ENCODE measurements at places on chromosomes 3 and 15.

DNA sequence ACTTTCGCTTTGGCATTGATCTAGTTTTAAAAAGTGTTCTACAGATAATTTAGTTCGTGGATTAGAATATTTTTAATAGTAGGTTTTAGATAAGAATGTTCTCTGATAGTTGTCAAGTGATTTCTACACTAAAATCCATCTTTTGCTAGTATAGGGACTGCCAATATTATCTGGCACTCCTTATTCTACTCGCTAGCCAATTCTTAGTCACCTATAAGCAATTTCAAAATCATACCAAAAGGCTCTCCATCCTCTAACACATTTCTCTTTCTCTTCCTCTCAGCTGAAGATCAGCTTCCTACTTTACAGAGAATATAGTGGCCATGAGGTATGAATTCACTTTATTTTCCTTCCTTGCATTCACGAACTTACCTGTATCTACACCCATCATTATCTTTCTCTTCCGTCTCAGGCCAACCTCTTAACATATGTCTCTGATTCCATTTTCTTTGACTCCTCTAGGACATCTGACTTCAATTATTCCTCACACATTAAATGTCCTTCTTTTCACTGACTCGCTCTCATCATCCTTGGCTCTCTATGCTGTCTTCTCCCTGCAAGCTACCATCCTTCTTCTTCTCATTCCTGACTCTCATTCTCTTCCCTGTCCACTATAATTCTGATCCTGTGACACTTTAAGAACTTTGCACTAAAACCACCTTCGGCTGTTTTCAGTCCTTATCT is 35.5 kb downstream of the C3orf80 start:
- no peak for DNase-seq

DNA sequence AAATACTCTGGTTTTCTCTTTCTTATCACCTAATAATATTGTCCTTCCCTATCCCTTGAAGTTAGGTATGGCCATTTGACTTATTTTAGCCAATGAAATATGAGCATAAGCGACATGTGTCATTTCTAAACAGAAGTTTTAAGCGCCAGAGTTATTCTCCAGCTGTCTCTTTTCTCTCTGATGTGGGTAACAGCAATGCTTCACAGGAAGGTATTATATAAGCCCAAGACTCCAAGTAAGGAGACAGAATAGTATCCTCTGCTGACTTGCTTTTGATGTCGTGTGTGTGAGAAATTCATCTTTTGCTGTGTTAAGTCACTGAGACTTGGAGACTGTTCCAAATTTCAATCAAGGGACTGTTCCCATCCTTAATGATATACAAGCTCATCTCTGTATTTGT is 224.6 kb upstream of the NECTIN3 start:
- DNase-seq: no peak

- no peak for DNase-seq
Observed at GRCh38 chr15:59052915-59053407, 52.0 kb upstream of the CCNB2 start.

DNA sequence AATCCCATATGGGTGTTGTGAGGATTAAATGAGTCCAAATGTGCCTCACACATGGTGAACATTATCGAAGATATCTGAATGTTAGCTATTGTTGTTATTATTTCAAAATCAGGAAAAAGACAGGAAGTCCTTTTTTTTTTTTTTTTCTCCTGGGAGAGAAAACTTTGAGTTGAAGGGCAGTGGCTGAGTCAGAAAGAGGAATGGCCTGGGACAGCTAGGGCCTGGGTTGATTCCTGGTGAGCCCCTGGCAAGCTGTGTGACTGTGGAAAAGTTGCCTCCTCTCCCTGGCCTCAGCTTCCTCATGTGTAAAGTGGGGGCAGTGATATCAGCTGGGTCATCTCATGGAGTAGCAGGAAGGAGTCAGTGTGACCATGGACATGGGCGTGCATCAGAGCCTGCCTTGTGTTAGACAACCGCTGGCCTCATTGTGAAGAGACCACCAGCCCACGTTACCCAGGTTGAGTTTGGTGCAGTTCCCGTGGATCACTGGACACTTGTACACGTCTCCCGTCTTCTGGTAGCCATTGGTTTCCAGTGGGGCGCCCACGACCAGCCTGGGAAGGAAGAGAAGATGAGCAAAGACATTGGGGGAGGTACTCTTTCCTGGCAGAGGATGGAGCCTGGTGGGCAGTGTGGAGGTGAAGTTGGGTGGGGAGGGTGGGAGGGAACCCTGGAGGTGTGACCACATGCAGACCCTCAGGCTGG is 63.1 kb downstream of the ITGA11 start:
- DNase-seq: no peak

GRCh38 chr3:141368062-141368924 is at the start of gene ZBTB38:
ZBTB38 (plus strand) TSS chr3:141368504; CDS start chr3:141442389, 73,885 bp downstream.
- peak; percentile 86 for DNase-seq

- DNase-seq: no peak
Observed at GRCh38 chr3:40843851-40844548, 319.2 kb downstream of the ZNF621 start.

DNA sequence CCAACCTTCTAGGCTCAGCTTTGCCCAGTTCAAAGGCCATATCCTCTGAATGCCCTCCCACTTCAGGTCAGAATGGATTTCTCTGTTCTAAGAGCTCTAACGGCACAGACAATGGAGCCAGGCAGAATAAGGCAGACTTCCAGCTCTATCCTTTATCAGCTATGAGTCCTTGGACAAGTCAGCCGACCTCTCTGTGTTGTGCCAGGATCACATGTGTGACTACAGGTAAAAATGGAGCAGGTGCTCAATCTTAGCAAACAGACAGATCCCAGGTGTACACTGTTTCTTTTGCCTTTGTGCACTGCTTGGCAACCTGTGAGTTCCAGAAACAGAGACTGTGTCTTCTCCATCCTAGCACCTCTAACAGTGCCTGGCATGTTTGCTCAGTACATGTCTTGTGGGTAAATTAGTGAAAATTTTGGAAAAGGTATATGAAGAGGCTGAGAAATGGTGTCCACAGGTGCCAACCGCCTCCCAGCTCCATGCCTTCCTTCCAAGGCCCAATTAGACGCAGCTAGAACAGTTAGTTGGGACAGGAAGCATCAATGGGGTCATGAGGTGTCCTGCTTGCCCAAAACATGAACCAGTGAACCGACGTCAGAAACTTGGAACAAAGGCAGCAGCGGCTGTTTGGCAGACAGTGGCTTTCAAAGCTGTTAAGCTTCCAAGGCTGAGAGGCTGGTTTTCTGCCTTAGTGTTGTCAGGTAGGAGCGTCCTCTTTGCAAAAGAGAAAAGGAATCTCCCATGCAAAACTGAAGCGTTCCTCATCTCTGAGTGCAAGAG is 28.7 kb downstream of the TLE3 start:
- no peak for DNase-seq

- DNase-seq: no peak
Observed at GRCh38 chr3:193572426-193572908, 17.8 kb upstream of the ATP13A4 start.

GRCh38 chr3:81888914-81889557 is 127.6 kb upstream of the GBE1 start:
- no peak for DNase-seq

- no peak for DNase-seq
Observed at GRCh38 chr15:68187559-68187958, 17.6 kb downstream of the CALML4 start.

- DNase-seq: no peak
Observed at GRCh38 chr3:35971686-35972085, 332.4 kb downstream of the ARPP21 start.

DNA sequence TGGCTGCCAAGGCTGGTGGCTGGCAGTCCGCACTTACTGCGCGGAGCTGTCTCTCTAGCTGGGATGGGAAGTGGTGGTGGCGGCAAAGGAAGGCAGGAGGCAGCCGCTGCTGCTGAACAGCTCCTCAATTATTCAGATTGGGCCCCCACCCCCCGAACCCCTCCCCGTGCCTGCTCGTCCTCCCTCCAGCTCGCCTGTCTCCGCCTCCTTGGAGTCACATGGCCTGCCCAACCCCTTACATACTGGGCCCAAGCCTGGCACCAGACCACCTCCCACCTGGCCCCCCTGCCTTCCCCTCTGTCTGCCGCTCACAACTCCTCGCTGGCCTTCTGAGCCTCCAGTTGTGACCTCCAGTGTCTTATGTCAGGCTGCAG is at the start of gene SLC7A14:
TSS of gene SLC7A14 (minus strand) at position 139 of the 374 bp plus-strand sequence. CDS start 59,139 bp downstream, outside the sequence.
- DNase-seq: no peak

DNA sequence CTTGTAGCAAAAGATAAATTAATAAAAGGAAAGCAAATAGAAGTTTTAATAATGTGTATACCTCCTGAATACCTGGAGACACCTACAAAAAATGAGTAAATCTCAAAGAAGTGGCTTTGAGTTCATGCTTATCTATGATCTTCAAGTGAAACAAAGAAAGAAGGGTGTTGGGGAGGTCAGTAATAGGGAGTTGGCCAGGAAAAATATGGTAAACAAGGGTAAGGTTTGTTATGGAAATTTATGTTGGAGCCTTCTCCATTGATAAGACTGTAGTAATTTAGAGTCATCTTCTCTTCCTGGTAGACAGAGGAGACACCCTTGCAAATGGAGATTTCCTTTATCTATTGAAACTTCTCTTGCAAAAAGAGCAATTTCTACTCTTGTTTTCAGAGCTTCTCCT is 6.6 kb upstream of the CCR8 start:
- DNase-seq: no peak

DNA sequence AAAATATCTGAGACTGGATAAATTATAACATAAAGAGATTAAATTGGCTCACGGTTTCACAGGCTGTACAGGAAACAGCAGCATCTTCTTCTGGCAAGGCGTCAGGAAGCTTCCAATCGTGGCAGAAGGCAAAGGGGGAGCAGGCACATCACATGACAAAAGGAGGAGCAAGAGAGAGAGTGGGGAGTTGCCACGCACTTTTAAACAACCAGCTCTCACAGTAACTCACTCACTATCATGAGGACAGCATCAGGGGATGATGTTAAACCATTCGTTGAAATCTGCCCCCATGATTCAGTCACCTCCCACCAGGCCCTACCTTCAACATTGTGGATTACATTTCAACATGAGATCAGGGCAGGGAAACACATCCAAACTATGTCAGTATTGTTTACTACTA is 114.5 kb upstream of the SPATA16 start:
- no peak for DNase-seq

GRCh38 chr3:34178415-34178814 is 380.0 kb downstream of the PDCD6IP start:
- no peak for DNase-seq

- DNase-seq: no peak
Observed at GRCh38 chr3:14862303-14862660, 43.5 kb downstream of the FGD5 start.

DNA sequence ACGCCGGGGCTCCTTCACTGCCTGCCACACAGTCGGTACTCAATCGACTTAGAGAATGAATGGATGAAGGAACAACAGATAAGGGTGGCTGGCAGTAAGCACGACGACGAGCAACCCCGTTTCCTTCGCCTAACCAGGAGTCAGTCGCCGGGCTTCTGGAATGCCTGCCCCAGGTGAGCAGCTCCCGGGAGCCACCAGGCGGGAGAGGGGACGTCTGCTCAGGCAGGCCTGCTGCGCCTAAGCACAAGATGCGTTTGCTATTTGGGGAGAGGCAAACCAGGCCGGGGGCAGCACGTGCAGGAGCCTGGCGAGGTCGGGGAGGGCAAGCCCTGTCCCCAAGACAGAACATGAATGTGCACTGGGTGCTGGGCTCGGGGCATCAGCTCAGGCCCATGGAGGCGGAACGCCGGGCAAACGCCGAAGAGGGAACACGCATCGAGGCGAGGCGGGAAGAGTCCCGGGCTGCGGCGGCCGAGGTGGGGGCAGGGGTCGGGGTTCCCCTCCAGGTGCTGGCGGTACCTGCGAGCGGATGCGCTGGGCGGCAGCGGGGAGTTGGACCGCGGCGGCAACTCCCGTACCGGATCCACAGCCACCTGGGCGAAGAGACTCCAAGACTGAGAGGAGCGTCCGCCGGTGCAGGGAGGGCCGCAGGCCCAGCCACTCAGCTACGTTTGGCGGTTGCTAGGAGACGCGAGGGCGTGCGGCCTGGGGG is at the start of gene CFAP92:
TSS of gene CFAP92 (minus strand) at position 616 of the 712 bp plus-strand sequence. CDS start 772 bp downstream, outside the sequence.
- peak; percentile 45 for DNase-seq

DNA sequence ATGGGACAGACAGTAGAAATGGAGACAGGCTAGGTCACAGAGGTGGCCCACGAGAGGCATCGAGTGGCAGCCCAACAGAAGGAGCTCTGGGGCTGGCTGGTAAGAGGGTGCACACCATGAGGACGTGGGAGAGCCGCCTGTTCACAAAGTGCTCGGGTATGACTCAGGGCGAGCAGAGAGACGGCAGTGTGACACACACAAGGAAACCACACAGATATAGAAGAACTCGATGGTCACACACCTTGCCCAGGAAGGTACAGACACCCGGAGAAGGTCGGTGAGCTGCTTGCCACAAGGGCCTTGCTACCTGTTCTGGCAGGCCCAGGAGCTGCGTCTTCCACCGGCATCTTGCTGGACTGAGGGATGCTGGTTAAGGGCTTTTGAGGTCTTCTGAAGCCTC is 50.2 kb downstream of the CA12 start:
- DNase-seq: no peak

- no peak for DNase-seq
Observed at GRCh38 chr3:15602146-15602536, 596 bp downstream of the BTD start.

- DNase-seq: no peak
Observed at GRCh38 chr3:123312331-123313265, 110.9 kb downstream of the SEC22A start.

GRCh38 chr3:43497905-43498365 is 123.9 kb downstream of the ANO10 start:
- no peak for DNase-seq

DNA sequence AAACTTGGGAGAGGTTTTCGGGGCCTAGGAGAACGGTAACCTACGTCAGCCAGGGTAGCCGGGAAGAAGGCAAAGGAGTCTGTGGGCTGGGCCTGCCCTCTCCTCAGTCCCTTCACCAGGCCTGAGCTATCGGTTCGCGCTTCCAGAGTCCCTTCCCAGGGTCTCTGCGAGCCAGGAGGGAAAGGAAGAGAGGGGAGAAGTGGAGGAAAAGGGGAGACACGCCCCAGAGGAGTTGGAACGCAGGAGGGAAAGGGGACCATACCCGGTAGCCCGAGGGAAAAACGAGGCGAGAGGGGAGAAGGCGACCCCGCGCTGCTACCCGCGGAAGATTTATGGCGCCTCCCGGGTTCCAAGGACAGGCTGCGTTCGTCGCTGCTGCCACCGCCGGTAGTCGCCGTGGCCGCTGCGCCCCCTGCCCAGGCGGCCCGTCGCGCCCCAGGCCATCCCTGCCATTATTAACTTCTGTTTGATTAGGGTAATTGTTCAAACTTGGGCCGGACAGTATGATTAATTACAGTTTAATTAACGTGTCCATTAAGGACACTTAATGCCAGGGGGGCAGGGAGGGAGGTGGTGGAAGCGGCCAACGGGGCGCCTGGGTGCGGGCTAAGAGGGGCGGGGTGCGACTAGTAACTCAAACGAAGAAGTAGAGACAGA is 3.4 kb upstream of the SKOR1 start:
- DNase-seq: no peak

DNA sequence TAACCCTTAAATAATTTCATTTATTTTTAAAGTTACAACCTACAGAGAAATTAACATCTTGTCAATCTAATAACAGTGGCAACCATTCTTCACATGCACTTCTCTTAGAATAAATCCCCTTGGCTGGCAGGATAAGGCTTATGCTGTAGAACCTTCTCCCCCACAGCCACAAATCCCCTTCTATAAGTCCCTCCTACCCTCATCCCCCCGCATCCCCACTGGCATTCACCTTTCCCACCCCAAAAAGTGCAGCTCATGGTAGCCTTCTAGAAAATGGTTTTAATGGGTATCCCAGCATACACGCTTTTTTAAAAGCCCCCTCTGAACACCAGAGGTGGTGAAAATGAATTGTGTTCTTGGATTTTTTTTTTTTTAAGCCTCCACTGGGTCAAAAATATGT is 49.2 kb downstream of the CAPN7 start:
- DNase-seq: no peak
